Kidney epithelial cell (primary cell): ENCODE measurements at places on chromosomes 6 and 20.

DNA sequence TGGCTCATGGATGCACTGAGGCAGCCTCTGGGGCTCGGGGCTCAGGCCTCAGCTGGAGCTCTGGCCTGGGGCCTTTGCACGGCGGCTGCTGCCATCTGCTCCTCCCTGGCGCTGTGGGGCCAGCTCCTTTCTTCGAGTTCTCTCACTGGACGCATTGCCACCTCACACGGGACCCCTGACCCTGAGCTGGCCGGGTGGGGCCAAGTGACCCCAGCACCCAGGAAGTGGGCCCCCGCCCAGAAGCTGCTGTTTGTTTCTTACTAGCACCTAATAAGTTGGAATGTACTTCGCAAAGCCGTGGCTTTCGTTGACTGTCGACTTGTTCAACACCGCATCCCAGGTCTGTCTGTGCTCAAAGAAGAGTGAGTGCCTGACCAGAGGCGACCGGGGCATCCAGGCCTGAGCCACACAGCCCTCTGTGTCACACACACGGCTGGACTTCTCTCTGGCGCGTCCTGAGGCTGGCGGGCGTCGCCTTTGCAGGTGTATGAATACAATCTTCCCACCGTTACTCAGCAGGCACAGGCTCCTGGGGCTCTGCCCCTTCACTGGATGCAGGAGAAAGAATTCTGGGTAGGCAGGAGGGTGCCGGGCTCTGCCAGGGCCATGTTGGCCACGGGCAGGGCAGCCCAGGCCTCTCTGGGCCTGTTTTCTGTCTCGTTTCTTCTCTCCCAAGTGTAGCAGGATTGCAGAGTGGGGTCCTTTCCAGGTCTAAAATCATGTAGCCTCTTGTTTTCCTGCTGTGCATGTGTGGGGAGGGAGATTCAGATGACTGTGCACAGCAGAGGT lies 112.9 kb downstream of the DLL1 start:
- DNase-seq = no peak

GRCh38 chr20:58277578-58278472 lies 31.7 kb upstream of the RAB22A start:
- DNase-seq = no peak

GRCh38 chr20:9617940-9618339 lies 103.5 kb downstream of the LAMP5 start:
- no peak for DNase-seq

- no peak for DNase-seq
These were observed 7.9 kb downstream of the RNF24 start for GRCh38 chr20:4007383-4008025.

DNA sequence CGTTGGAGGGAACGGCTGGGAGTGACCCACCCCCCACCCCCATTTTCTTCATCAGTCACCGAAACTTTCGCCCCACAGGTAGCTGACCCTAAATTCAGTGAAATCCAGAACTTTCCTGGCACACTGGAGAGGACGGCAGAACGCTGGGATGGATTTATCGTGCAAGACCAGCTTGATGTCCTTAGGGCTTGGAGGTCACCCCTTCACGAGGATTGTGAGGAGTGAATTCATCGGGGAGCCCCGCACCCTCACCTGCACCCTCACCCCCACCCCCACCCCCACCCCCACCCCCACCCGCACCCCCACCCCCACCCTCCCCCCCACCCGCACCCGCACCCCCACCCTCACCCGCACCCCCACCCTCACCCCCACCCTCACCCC lies 13.3 kb upstream of the TCFL5 start:
- DNase-seq = no peak

GRCh38 chr20:2108987-2109386 lies 7.4 kb downstream of the STK35 start:
- DNase-seq = peak; percentile 69

- no peak for DNase-seq
These were observed 101.0 kb upstream of the VSTM2L start for GRCh38 chr20:37801921-37802320.
